ENCODE measurements at places on chromosomes 13 and 19.

DNA sequence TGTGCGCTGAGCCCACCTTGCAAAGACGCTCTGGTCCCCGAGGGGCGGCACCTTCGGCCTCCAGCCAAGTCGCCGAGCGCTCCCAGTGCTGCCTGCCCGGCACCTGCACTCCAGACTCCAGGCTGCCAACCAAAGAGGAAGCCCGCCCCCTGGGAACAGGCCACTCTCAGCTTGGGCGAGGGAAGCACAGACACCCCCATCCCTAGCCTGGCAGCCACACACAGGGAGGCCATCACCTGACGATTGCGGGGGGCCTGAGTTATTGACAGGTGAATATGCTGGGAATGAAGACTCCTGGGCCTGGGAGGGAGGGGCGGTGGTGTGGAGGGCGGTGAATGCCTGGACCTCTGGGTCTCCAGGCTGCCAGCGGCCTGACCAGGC, 10.3 kb upstream of the ZNF492 start:
- DNase-seq, result no peak

DNA sequence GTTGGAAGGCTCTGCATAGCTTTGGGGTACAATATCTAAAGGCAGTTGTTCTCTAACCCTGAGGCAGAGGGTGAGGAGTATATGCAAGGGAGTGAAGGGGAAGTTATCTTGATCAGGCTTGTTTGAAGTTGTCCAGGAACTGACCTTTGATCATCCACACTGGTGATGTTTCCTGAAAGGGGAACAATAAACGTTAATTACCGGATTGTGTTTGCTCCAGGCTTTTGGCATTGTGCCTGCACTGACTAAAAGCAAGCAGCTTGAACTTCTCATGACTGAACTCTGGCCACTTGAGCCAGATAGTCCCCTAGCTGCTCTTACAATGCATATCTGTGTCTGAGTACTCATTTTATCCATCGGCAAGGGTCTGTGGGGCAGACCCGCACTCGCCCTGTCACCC, 27.0 kb upstream of the ZNF726 start:
- no peak for DNase-seq

- DNase-seq, result no peak
Measured at GRCh38 chr19:57317503-57317902, 2.8 kb upstream of the ZNF543 start.

DNA sequence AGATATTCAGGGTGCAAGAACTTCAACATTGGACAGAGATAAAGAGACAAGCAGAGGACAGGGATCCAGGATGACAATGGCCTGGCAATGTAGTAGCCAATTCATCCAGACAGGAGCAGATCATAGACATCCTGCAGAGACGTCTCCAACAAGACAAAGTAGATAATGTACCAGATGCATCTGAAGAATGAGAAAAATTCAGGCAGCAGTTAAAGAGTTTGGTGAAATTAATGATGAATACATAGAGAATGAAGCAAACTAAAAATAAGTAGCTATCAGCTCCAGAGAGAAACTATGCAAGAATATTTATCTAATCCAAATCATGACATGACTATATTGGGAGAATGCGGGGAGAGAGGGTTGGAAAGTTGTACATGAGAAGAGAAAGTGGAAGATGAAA, 278.4 kb upstream of the DACH1 start:
- DNase-seq, result no peak

DNA sequence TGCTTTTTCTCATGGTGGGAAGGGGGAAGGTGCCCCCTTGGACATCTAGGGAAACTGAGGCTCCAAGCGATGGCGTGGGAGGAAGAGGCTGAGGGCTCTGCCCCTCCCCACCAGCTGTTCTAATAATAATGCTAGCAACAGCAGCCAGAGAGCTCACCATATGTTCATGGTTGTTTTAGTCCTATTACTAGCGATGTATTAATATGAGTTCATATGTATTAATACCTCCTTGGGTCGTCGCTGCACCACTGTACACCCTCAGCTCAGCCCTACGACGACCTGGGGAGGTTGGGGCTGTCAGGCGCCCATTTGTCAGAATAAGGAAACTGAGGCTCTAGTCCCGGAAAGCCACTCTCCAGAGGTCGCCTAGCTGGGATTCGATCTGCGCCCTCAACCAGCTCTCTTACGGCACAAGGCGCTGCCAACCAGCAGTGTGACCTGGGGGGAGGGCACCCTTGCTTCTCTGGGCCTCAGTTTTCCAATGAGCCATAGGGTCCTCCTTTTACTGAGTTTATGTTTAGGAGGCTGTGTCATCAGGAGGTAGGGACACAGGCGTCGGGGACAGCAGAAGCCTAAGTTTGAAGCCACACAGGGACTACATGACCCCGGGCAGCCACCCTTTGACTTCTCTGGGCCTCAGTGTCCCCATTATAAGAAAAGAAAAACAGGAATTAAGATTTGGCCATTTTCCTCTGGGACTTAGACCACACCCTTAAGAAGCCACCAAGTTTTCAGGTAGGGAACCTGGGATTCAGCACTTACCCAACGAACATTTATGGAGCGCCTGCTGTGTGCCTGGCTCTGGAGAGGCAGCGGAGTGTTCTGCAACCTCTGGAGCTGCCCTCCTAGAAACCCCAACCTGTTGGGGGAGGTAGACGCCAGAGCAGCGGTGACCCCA, 664 bp downstream of the MAST3 start:
- no peak for DNase-seq

DNA sequence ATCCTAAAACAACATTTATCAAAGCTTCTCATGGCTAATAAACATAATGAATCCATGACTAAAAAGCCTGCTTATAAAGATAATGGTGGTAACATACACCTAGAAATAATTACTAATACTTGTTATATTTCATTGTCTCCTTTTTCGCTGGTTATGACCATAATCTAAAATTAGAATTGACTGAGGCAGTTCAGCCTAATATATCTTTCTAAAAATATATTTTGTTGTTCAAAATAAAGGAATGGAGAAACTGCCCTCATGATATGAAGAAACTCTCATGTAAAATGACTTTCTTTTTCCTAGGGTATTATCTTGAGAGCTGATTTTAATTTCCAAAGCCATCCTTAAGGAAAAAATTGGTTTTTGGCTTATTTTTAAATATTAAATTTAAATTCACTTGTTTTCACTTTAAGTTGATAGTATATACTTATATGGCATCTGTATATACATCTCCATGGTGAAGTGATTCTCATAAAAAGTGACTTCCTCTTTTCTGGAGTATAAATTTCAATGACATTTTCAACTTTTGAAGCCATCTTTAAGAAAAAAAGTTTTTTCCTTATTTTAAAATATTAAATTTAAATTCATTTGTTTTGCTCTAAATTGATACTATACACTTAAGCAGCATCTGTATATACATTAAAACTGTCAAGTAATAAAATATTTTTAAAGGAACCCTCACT, 204.6 kb downstream of the VWA8 start:
- no peak for DNase-seq

DNA sequence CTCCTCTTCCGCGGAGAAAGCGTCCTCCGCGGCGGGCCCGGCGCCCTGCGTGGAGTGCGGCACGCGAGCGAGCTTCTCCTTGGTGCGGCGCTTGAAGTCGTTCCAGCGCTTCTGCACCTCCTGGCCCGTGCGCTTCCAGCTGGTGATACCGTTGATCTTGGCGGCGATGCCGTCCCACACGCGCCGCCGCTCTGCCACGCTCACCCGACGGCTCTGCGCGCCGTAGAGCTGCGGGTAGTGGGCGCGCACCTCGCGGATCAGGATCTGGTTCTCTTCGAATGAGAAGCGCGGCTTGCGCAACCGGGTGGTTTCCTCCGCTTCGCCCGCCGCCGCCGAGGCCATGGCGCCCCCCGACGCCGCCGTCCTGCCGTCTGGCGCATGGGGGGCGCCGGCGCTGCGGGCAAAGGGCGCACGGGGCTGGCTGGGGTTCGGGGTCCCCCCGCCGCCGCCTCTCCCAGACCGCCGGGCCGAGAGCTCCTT, 941 bp downstream of the MYPOP start:
- peak; percentile 36 for DNase-seq

- DNase-seq, result no peak
Measured at GRCh38 chr13:43979492-43979891, 99.8 kb downstream of the LACC1 start.

DNA sequence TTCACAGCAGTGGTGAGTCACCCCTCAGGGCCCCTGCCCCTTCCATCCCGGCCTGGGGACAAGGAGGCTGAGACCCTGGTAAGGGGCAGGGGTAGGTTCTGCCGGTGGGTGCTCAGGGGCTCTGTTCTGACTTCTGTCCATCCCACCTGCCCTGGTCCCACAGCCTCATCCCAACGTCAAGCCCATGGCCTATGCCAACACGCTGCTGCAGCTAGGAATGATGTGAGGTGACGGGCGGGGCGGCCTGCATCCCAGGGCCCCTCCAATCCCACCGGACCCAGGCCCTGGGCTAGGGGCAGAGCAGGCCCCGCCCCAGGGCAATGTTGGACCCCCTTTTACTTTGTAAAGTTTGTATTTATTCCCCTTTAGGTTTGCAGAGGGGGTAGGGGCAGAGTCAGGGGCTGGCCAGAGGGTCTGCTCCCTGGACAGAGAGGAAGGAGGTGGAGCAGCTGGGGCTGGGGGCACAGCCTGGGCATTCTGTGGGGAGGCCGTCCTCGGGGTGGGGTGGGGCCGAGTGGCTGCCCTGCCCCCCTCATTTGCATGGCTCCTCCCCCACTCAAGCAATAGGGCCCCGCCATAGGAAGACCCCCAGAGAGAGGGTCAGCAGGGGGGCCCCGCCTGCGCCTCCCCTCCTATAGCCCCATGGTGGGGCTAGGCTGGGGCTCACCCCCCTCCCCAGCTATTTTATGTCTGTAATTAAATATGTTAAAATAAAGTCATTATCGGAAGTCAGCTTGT, 23.1 kb downstream of the CCDC8 start:
- no peak for DNase-seq

DNA sequence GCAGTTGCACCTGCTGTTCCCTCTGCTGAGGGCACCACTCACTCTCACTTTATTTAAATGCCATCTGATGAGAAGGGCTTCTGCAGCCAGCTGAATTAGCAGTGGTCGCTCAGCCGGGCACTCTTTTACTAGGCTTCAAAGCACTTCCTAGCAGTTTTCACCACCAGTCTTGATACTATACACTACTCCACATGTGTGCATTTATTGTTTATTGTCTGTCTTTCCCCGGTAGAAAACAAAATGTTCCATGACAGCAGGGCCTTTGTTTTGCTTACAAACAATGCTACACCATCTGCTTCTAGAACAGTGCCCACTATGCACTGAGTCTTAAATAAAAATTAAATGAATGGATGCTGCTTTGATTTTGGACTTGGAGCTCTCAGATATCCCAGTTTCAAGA, 404.9 kb downstream of the FGF14 start:
- no peak for DNase-seq

- no peak for DNase-seq
Measured at GRCh38 chr19:49859682-49860335, 7.6 kb downstream of the PNKP start.

DNA sequence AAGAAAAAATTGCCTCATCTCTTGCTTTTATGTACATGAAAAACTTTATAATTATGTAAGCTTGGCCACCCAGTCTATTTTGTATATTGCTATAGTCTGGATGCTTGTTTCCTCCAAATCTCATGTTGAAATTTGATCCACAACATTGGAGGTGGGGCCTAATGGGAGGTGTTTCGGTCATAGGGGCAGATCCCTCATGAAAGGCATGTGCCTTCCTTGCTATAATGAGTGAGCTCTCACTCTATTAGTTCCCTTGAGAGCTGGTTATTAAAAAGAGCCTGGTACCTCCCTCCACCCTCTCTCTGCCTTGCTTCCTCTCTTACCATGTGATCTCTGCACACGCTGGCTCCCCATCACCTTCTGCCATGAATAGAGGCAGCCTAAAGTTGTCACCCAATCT, 1005.1 kb downstream of the PCDH9 start:
- DNase-seq, result no peak

DNA sequence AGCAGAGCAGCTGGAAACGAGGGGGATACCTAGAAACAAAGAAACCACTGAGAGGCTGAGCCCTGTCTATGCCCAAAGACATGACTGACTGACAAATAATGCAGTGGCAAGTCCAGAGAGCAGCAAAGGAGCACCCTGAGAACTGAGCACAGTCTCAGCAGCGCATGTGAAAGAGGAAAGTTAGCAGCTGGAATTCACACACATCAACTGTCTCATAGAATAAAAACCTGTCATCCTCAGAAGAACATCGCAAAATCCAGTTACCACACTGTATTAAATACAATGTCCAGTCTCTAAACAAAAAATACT, 24.1 kb upstream of the DLEU7 start:
- no peak for DNase-seq

- no peak for DNase-seq
Measured at GRCh38 chr19:4224470-4224869, 4.9 kb upstream of the EBI3 start.

DNA sequence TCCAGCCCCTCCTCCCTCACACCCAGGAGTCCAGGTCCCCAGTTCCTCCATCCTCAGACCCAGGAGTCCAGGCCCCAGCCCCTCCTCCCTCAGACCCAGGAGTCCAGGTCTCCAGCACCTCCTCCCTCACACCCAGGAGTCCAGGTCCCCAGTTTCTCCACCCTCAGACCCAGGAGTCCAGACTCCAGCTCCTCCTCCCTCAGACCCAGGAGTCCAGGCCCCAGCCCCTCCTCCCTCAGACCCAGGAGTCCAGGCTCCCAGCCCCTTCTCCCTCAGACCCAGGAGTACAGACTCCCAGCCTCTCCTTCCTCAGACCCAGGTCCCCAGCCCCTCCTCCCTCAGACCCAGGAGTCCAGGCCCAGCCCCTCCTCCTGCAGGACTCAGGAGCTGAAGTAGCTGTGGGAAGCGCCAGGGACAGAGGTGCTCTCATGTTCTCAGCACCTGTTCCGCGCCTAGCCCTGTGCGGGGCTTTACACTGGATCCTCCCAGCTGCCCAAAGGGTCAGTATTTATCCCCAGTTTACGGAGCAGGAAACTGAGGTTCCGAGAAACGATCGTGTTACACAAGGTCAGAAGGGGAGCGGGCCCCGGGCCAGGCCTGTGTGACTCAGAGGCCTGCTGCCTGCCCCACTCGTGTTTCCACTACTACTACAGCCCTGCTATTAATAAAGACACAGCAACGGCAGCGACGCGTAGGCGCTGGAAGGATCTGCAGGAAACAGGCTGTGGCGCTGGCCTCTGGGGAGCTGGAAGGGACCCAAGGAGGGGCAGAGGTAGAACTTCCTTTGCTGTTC, 1.7 kb upstream of the SBK3 start:
- no peak for DNase-seq

GRCh38 chr13:32657309-32657708, 71.1 kb downstream of the PDS5B start:
- DNase-seq, result no peak

DNA sequence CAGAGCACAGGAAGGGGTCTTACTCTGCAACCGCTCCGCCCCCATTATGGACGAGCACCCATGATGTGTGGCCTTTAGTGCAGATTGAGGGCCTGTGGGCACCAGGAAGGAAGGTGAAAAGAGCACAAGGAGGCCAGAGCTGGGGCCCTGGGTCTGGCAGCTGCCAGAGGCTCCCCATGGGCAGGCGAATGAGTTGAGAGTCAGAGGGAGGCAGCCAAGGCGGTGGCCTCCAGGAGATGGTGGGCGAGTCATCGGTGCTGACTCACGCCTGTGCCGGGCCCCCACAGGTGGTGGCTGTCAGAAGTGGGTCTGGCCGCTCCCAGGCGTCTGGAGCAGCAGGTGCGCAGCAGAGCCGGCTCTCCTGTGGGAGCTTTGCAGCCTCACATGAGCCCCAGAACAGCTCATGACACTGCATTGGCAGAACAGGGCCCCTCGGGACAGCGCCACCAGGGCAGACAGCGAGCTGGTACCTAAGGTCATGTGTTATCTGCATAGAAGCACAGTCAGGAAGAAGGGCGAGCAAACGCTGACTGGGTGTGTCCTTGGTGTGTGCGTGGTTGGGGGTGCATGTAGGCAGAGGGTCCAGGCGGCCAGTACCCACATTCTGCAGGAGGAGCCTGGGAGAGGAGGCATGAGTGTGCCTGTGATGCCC, 68.8 kb downstream of the CHST8 start:
- DNase-seq, result peak; percentile 5

GRCh38 chr13:43362556-43362955, 339.2 kb downstream of the DNAJC15 start:
- DNase-seq, result no peak
